ENCODE measurements at places on chromosomes 11 and 22. TPM values are rescaled to one million over a fixed set of nuclear protein-coding genes. Genes with fewer than 3 reads are reported as not detected.

DNA sequence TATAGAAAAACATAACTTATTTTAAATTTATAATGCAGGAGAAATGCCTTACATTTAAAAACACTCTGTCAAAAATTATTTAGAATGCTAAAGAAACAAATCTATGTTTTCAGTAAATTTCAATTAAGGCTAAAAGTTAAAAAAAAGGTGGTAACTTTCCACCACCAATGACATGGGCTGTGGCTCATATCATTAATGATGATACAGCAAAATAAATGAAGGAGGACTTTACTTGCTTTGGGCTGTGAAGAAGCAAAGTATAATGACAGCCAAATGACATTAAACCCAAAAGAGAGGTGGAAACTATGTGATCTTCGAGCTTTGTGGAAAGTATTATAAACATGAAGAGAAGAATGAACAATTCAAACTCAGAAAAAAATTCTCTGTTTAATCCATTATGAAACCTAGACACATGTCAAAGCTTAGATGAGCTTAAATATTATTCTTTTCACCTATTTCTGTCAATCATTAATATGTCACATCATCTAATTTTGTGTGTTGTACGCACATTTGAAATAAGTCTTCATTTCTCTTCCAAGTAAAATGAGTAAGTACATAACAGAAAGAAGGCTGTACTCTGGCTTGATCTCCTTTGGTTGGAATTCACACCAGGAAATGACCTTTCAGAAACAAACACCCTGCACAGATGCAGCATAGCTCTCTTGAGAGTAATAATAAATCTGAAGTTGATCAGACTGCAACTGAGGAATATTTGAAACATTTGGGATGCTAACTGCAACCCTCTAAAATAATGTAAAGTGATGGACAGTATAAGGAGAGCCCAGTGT is 265.8 kb downstream of the TTC28 start:
- DNase-seq, result no peak

DNA sequence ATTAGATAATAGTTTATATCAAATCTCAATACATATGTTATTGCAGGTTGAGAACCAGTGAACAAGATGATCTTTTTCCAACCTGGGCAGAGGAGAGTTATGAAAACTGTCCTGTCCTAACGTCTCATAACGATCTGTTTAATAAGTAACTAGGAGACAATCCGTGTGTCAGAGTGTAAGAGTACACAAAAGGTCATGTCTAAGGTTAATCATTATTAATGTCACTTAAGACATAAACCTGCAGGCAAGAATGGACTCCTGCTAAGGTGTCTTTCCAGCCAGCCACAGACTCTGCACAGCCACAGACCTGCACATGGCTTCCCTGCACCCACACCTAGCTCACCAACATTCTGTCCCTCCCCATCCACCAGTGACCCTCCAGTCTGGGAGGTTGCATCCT is 10.1 kb downstream of the SLC5A4 start:
- DNase-seq, result no peak

GRCh38 chr22:26546282-26546681 is 34.0 kb upstream of the TFIP11 start:
- no peak for DNase-seq

GRCh38 chr11:808427-809286 is 1.1 kb upstream of the RPLP2 start:
- DNase-seq, result no peak

GRCh38 chr22:28711820-28712777 is 29.5 kb downstream of the CHEK2 start:
- no peak for DNase-seq

DNA sequence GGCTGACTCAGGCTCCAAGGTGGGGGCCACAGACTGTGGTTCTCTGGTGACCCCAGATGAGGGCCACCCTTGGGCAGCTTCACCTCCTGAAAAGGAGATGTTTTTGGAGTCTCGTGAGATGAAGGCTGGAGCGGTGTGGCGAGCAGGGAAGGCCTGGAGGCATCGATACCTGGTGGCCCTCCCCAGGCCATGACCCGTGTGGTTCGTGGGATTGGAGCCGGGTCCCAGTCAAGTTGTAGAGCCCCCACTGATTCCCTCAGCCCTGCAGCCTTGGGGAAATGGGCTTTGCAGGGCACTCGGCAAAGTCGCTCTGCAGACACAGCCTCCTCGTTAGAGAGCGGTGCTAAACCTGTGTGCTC is 1083.4 kb downstream of the BRD1 start:
- no peak for DNase-seq

CHRNA10 gene
- total RNA-seq, result 2.3 TPM

RANGAP1 gene
- 45.4 TPM for total RNA-seq

SPTBN2 gene
- total RNA-seq, result 40.0 TPM

C11orf91 gene
- total RNA-seq, result not detected

Measured in body of pancreas (tissue), 4 donors.